ENCODE measurements at places on chromosomes 1 and 21.
A peak's percentile ranks its signal among the peaks of the same experiment; 100 is the strongest.

GRCh38 chr1:226882187-226882586 is 11.8 kb downstream of the PSEN2 start:
- DNase-seq = no peak

- no peak for DNase-seq
These were observed 395.4 kb upstream of the ADAMTS5 start for GRCh38 chr21:27362249-27362648.

- no peak for DNase-seq
These were observed 1109.8 kb upstream of the B3GALT2 start for GRCh38 chr1:194296201-194296600.

DNA sequence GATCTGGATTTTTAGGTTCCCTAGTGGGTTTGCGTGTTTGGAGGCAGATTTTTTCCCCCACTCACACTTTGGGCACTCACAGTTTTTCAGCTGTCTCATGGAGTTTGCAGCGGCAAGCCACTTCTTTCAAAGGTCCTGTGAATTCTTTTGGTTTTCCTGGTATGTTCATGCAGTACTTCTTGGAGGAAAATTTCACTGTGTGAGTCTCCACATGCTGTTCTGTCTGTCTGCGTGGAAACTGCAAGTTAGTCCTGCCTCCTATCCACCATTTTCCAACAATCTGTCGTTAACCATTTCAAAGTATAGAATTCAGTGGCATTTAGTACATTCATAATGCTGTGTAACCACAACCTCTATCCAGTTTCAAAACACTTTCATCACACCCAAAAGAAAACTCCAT is 793 bp upstream of the FMO1 start:
- no peak for DNase-seq

DNA sequence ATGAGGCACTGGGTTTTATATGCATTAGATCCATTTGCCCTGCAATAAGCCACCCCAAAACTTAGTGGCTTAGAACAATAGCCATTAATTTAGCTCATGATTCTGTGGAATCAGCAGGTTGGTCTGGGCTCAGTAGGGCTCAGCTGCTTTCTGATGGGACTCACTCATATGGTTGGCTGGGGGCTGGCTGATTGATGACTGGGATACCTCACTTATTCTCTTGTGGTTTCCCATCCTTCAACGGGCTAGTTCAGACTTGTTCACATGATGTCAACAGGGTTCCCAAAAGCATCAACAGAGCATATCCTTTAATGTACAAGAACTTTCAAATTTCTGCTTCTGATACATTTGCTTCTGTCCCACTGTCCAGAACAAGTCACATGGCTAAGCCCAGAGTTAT is 43.2 kb downstream of the DNM3 start:
- no peak for DNase-seq

GRCh38 chr1:18951818-18952391 is 4.6 kb downstream of the IFFO2 start:
- DNase-seq = peak; percentile 88

- DNase-seq = no peak
These were observed 33.4 kb upstream of the OSBPL9 start for GRCh38 chr1:51583532-51583931.

GRCh38 chr1:243710467-243710866 is 139.6 kb downstream of the AKT3 start:
- DNase-seq = no peak

DNA sequence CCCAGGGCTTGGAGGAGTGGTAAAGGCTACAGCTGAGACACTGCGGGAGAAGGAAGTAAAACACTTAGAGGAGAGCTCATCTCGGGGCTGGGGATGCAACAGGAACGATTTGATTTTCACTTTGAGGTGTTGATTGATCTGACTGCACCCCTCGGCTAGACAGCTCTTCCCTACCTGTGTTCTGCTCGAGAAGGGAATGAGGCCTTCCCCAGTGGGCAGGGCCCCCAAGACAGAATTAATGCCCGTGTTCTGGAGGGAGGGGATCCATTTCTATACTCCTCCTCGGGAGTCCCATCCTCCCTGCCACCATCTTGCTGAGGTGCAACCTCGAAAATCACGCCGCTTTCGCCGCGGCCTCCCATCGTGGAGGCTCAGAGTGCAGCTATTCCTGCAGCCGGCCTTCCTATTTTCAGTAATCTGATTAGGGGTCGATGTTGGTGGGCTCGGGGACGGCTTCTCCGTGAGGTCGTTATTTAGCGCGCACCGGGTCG is 2.4 kb downstream of the ATP2B4 start:
- DNase-seq = peak; percentile 34

DNA sequence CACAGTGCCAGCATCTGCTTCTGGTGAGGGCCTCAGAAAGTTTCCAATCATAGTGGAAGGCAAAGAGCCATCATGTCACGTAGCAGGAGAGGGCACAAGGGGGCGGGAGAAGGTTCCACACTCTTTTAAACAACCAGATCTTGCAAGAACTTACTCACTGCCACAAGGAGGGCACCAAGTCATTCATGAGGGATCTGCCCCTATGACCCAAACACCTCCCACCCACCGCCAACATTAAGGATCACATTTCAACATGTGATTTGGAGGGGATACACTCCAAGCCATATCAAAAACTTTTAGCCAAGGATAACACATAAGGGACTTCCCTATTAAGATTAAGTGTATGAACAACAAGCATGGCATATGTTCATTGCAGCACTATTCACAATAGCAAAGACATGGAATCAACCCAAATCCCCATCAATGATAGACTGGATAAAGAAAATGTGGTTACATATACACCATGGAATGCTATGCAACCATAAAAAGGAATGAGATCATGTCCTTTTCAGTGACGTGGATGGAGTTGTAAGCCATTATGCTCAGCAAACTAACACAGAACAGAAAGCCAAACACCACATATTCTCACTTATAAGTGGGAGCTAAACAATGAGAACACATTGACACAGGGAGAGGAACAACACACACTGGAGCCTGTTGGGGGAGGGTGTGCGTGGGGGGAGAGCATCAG is 19.9 kb upstream of the SLC35F3 start:
- no peak for DNase-seq

- DNase-seq = no peak
These were observed 60.6 kb downstream of the WARS2 start for GRCh38 chr1:119079881-119080280.

DNA sequence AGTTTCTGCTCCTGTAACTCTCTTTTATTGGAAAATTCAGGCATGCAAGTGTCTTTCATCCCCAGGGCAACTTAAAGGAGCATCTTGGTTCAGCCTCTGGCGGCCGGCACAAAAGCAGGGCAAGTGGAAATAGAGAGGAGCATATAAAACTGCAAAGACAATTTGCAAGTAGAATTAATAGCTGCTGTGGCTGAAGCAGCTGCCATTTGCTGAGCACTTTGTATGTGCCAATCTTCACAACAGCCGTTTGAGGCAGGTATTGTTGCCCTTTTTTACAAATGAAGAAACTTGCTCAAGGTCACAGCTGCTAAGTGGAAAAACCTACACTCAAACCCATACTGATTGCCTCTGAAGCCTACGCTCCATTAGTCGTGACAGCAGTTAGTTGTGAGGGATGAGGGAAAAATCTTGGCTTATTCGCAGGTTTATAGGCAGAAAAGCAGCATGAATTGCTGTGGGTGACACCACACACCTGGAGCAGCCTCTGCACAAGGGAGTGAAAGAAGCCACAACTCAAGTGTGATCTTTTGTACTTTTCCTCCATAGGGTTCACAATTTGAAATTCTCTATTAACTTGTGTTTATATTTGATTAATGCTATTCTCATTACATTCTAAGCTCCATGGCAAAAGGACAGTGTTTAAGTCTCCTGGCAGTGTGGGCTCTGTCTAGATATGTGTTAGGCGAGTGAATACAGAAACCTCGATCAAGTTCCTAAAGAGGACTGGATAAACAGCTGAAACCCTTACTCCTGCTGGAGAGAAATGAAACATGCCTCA is 99.0 kb upstream of the BEND5 start:
- no peak for DNase-seq

GRCh38 chr1:151237678-151238466 is 16.7 kb upstream of the PSMD4 start:
- DNase-seq = no peak

GRCh38 chr1:55825461-55825860 is 610.3 kb upstream of the USP24 start:
- DNase-seq = no peak

DNA sequence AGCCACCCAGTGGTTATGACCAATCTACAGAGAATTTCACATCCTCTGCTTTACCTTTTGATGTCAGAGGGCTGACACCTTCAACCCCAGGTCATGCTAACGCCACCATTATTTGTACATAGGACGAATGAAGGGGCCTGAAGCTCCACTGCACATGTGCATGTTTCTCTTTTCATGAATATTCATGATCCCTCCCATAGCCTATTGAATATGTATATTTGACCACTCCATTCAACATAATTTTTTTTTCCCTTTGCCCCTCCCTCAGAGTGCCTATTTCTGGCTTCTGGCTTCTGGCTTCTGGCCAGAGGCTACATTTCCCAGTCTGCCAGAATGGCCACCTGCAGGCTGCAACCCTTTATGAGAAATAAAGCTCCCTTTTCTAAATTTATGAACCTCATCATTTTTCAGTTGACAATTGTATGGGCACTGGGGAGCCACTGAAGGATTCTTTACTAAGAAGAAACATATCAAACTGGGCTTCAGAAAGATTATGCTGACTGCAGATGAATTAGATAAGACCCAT is 406.7 kb downstream of the SIPA1L2 start:
- DNase-seq = no peak

GRCh38 chr1:197914510-197914909 is 2.7 kb upstream of the LHX9 start:
- no peak for DNase-seq

DNA sequence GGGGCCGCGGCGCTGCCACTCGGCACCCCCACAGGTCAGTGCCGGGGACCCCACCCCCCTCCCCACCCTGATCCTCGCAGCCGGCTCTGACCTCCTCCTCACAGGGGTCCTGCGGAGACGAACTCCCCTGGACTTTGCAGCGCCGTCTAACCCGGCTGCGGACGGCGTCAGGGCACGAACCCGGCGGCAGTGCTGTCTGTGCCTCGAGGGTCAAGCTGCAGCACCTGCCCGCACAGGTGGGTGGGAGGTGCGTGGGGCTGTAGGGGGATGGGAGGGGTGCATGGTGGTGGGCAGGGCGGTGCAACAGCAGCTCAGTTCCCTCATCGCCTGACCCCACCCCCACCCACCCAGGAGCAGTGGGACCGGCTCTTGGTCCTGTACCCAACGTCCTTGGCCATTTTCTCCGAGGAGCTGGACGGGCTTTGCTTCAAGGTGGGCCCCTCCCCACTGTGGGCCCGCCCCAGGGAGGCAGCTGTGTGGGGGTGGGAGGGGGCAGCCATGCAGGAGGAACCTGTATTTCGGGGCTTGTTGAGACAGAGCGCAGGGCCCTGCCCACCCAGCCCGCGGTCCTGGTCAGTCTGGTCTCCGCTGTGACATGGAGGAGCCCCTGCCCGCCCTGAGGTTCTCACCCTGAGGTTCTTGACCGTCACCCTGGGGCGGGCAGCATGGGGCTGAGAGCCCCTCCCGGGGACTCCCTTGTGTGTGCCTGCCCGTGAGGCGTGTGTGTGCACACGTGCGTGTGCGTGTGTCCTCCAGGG is 4.9 kb downstream of the PLEKHN1 start:
- DNase-seq = no peak

DNA sequence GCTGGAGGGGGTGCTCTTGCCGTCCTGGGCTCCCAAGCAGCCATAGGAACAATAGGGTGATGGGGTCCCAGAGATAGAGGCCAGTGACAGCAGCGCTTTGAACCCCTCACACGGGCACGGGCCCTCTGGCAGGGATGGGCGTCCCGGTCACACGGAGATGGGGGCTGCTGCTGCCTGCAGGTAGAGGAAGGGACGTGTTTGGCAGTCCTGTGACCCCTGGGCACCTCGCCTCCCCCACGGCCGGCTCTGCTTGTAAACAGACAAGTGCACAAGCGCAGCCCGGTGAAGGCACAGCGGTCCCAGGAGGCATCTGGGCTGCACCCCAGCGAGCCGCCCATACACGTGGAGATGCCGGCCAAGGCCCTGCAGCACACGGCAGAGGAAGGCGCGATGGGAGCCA is 36.5 kb upstream of the PDE9A start:
- no peak for DNase-seq

GRCh38 chr1:43608827-43609226 is 41.1 kb upstream of the KDM4A start:
- DNase-seq = no peak

DNA sequence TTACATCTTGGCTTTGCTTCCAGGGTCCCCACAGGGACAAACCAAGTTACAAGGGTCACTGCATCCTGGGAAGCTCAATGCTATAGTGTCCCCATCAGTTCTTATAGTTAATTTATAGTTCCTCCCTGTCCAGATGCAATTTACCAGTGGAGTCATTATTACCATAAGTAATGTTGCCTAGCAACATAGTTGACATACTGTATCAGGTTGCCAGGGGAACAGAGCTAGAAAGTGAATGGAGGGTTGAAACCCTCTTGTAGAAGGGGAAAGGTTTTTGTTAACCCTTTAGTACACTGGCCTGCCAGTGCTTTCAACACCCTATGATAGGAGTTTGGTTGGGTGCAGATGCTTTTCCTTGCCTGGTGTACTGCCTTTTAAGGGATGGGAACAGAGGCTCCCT is 34.3 kb upstream of the TTC4 start:
- no peak for DNase-seq

DNA sequence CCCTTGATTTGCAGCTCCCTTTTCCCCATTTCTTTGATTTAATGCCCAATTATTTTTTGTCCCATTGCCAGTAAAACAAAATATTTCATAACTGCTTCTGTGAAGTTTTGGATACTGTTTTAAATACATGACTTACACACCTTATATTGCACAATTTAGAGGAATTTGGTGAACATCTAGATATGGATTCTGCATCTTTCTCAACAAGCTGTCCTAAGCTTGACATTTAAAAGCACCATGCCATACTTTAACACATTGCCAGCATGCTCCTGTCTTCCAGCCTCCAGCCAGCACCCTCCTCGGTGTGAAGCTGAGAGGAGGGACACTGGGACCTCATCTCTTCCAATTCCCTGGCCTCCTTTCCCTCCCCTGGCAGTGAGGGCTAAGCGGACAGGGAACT is 167.6 kb downstream of the SEC16B start:
- no peak for DNase-seq

DNA sequence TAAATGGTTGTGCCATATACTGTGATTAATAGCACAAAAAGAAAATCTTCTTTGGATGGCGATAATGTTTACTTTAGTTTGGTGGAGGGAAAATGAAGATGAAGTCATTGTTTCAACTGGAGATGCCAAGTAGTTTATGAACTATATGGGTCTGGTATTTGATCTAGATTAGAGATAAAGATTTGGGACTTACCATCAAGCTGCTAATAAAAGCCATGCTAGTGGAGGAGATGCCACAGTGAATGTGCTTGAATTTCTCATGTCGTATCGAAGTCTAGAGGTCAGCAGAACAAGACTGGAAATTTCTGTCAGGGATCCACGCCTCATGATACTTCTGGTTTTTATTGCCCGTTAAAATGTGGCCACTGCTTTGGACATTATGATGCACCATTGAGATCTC is 742.0 kb downstream of the NCAM2 start:
- no peak for DNase-seq

- DNase-seq = no peak
These were observed 5.4 kb downstream of the THAP3 start for GRCh38 chr1:6630027-6630426.

GRCh38 chr1:227244339-227245118 is 73.8 kb downstream of the CDC42BPA start:
- DNase-seq = no peak

GRCh38 chr21:45163413-45164123 is 89.2 kb downstream of the ADARB1 start:
- DNase-seq = no peak

- DNase-seq = no peak
These were observed 819 bp downstream of the SLC25A34 start for GRCh38 chr1:15736892-15737261.

- no peak for DNase-seq
These were observed 53.0 kb upstream of the SPATA6 start for GRCh38 chr1:48524892-48525467.

All from stimulated activated naive CD8-positive, alpha-beta T cell treated with anti-CD3 and anti-CD28 coated beads, Interleukin-15, Interleukin-2, amounts not matched to agents 100 U/mL and 50 U/mL, for 24 hours (primary cell).